Activated CD4-positive, alpha-beta T cell treated with anti-CD3 and anti-CD28 coated beads for 36 hours (primary cell): ENCODE measurements at places on chromosomes 13 and 19. TPM values are rescaled to one million over a fixed set of nuclear protein-coding genes. Genes with fewer than 3 reads are reported as not detected.
A peak's percentile ranks its signal among the peaks of the same experiment; 100 is the strongest.

GRCh38 chr19:38265921-38266429 lies 1.6 kb downstream of the SPINT2 start:
- H3K36me3 ChIP-seq, result peaks cover 2% of the 10 kb centered on the region
- no peak for DNase-seq
- peak overlapping the region; percentile 83 for H3K4me3 ChIP-seq
- peaks cover 45% of the 10 kb centered on the region for H3K4me1 ChIP-seq
- H3K27ac ChIP-seq, result peak overlapping the region; percentile 92

GRCh38 chr19:18612051-18612771 lies 459 bp upstream of the TMEM59L start:
- H3K36me3 ChIP-seq, result no peaks in the 10 kb centered on the region
- H3K27me3 ChIP-seq, result peaks cover 61% of the 10 kb centered on the region

GRCh38 chr13:77391475-77391874 lies 64.6 kb upstream of the MYCBP2 start:
- no peak for DNase-seq
- peaks cover 20% of the 10 kb centered on the region for H3K4me1 ChIP-seq
- no peaks in the 10 kb centered on the region for H3K27me3 ChIP-seq
- no peaks in the 10 kb centered on the region for H3K36me3 ChIP-seq
- no peak overlapping the region for H3K4me3 ChIP-seq

GRCh38 chr19:38387550-38388348 lies at the start of gene GGN:
Gene GGN (minus strand): TSS chr19:38388034. CDS start chr19:38387261, 773 bp downstream.
- peaks cover 14% of the 10 kb centered on the region for H3K27me3 ChIP-seq
- peak; percentile 94 for DNase-seq
- peak within 1 kb of the TSS; percentile 75 for H3K4me3 ChIP-seq
- peaks cover 28% of the 10 kb centered on the region for H3K36me3 ChIP-seq
- H3K27ac ChIP-seq, result peak within 1 kb of the TSS; percentile 76

DNA sequence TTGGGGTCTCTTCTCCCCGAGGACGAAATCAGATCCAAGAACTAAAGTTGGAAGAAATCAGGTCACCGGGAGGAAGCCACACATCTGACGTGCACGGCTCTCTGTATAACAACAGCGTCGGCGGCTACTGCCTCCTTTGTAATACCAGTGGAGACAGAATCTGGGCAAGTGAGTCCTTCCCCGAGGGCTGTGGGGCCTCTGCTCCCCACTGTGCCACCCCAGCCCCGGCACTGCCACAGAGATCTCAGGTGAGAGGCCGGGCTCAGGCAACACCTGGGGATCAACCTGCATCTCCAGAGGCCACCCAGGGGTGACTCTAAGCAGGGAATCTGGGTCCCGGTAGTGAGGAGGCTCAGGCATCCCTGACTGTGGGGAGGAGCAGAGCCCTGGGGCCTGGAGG lies 33.7 kb upstream of the C13orf46 start:
- no peak overlapping the region for H3K4me3 ChIP-seq
- H3K4me1 ChIP-seq, result peaks cover 3% of the 10 kb centered on the region
- no peak overlapping the region for H3K27ac ChIP-seq
- H3K27me3 ChIP-seq, result no peaks in the 10 kb centered on the region

- no peak for DNase-seq
- H3K27ac ChIP-seq, result no peak overlapping the region
- H3K36me3 ChIP-seq, result peaks cover 64% of the 10 kb centered on the region
Observed at GRCh38 chr13:19665427-19665859, 32.0 kb downstream of the MPHOSPH8 start.

- peaks cover 6% of the 10 kb centered on the region for H3K4me1 ChIP-seq
- no peaks in the 10 kb centered on the region for H3K27me3 ChIP-seq
- peak; percentile 1 for DNase-seq
- H3K36me3 ChIP-seq, result no peaks in the 10 kb centered on the region
Observed at GRCh38 chr13:113656831-113657671, 947 bp downstream of the ATP4B start.

Gene ADAMTSL5
- total RNA-seq, result 3.8 TPM
